Dermis blood vessel endothelial cell (primary cell): ENCODE measurements at places on chromosomes 16 and 17. TPM values are rescaled to one million over a fixed set of nuclear protein-coding genes. Genes with fewer than 3 reads are reported as not detected.

GRCh38 chr16:65044026-65044425 lies 77.8 kb downstream of the CDH11 start:
- DNase-seq: no peak

GRCh38 chr17:81831957-81832607 lies 1.0 kb downstream of the MCRIP1 start:
- peak; percentile 13 for DNase-seq

The POLR2C gene
- total RNA-seq: 106 and 118 TPM in 2 replicates

GRCh38 chr16:77183137-77183536 lies 7.9 kb upstream of the MON1B start:
- DNase-seq: no peak

- DNase-seq: no peak
Observed at GRCh38 chr16:53358884-53359283, 75.4 kb upstream of the RBL2 start.

GRCh38 chr17:29873476-29873875 lies 56.6 kb downstream of the SSH2 start:
- no peak for DNase-seq

- DNase-seq: no peak
Observed at GRCh38 chr16:3999479-4000325, 116.5 kb downstream of the ADCY9 start.

- no peak for DNase-seq
Observed at GRCh38 chr17:16948587-16949376, 23.1 kb downstream of the TNFRSF13B start.

- DNase-seq: peak; percentile 56
Observed at GRCh38 chr16:9039210-9039609, 52.2 kb upstream of the HAPSTR1 start.

The MAP2K6 gene
- 4.9 and 14.2 TPM in 2 replicates for total RNA-seq

DNA sequence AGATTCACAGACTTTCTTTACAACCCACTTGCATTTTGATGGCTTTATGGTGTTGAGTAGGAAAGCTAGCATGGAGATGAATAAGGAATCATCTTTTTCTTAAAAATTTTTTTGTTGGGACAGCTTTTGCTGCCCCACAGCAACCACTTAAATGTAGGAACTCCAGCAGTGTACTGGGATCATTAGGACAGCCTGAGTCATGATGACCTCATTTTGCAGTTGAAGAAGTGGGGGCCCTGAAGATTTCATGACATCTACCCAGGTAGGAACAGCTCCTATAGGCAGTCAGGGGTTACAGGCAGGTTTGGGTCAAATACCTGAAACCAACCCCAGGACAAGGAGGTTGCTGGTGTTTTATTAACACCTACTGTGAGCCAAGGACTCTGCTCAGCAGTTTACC lies 2.1 kb downstream of the METTL22 start:
- no peak for DNase-seq

DNA sequence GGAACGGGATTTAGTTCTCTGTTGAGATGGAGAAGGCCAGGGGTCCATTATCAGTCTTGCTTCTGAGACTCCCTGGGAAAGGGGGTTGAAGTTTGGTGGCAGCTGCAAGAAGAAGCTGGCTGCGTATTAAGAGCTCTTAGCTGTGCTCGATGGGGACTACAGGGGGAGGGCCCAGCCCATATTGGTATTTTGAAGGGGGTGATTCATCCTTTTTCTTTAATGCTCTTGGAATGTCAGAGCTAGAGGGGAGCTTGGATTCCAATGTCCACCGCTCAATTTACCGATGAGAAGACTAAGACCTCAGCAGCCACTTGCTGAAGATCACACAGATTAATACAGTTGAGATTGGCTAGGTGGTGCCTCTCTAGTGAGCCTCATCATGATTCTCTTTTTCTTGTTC lies 5.0 kb downstream of the NOG start:
- DNase-seq: no peak

The KRT12 gene
- total RNA-seq: not detected in 2 replicates

The WNT3 gene
- 0.65 and 0.85 TPM in 2 replicates for total RNA-seq

- DNase-seq: no peak
Observed at GRCh38 chr16:3698941-3699340, 18.4 kb downstream of the TRAP1 start.

The FMNL1 gene
- total RNA-seq: 1.0 and 4.0 TPM in 2 replicates

- no peak for DNase-seq
Observed at GRCh38 chr17:42233994-42234393, 39.7 kb upstream of the GHDC start.

DNA sequence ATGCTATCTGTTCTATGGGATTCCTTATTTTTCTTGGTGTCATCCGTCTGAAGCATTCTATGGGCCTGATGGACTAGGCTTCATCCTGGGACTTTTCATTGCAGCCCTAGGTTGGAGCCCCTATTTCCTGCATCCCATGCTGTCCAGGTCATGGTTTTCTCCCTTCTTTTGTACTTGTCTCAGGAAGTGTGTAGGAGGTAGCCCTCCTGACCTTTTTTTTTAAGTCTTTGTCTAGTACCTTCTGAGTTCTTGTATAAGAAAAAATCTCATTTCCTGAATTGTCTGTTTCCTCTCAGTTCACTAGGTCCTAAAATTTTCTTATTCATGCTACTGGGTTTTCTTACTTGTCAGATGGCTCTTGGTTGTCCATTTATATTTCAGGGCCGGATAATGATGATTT lies 6.0 kb downstream of the NDEL1 start:
- peak; percentile 43 for DNase-seq

DNA sequence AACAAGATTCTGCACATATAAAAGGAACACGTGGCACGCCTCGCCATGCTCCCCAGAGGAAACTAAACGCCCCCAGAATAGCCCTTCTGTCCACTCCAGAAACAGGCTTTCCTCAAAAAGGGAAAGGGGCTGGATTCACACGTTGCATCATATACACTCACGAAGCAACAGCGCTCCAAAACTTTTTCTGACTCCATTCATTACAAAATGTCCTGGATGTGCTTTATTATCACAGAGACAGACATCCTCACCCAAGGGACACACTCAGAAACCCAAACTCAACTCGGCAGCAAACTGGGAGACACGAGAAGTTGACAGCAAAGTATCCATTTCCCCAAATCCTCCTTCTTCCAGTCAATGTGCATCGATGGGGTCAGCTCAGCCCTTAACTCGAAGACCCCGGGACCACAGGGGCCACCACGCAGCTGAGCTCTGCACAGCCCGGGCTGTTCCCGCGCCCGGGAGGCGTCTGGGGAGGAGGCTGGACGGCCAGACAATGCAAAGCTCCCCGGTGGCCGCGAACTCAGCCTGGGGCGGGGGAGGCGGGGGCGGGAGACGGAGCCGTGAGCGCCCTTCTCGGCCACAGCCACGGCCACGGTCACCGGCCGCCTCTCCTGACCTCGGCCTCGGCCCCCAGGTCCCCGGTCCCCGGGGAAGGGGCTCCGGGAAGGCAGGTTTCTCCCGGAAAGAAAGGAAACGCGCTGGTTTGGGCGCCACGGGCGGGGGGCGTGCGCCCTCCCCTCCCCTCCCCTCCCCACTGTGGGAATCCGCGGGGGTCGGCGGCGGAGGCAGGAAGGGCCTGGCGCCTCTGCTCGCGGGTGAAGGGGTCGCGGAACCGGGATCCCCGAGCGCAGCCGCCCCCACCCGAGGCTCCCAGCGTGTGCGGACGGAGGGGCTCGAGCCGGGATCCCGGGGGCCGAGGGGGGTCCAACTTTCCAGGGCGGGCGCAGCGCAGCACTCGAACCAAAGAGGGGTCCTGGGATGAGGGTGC lies 1.2 kb downstream of the NXN start:
- peak; percentile 50 for DNase-seq

DNA sequence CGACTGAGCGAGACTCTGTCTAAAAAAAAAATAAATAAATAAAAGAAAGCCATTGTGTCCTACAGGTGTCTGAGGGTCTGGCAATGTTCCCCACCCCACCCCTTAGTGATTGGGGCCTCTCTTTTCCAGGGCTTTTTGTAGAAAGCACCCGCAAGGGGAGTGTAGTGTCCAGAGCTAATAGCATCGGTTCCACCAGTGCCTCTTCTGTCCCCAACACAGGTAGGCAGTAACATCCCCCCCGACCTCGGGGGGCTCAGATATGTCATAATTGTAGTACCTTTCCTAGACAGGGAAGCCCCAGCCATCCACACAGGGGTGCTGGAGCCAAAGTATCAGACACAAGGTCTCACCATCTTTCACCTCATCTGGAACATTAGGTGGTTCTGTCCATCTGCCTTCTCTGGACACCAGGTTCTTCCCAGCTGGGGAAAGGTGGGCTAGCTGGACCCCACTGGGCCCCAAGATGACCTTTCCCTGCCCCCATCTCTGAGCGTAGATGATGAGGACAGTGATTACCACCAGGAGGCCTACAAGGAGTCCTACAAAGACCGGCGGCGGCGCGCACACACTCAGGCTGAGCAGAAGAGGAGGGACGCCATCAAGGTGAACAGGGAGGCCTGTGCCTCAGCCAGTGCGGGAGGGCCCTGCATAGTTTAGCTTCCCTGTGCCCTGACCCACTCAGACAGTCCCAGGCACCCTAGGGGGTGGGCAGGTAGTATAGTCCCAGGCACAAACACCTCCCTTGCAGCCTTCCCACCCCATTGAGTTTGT lies 1.6 kb downstream of the MLX start:
- DNase-seq: no peak

The HS3ST6 gene
- not detected in 2 replicates for total RNA-seq

DNA sequence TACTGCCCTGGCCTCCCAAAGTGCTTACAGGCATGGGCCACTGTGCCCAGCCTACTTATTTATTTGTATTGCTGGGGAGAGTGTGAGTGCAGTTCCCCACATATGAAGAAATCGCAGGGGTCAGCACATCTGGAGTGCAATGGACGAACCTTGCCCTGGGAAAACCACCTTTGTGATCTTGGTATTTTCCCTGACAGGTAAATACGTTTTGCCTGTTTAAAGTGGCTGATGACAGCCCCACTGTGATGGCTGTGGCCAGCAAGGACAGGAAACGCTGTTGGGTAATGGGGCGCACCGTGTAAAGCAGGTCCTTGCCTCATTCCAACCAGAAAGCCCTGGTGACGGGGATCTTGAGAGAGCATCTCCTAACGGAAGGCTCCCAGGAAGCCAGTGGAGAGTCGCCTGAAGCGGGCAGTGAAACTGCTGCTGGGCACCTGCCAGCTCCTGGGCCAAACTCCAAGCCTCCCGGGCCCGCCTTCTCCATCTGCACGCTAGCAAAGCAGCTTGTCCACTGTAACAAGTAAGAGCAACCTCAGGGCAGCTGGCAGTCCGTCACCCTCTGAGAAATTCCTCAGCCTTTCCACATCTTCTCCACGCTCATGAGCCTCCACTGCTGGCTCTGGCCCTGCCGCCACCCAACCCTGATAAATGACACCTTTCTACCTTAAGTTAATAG lies 17.5 kb downstream of the EMC8 start:
- no peak for DNase-seq

The CRYBA1 gene
- total RNA-seq: not detected in 2 replicates

- peak; percentile 72 for DNase-seq
Observed at GRCh38 chr17:40062329-40063186, at the start of gene THRA. THRA (plus strand) TSS chr17:40062965; CDS start chr17:40074489, 11,524 bp downstream.

The FOXJ1 gene
- total RNA-seq: 0.05 TPM in 1 of 2 replicates, not detected in the other

GRCh38 chr16:25126820-25127232 lies 15.3 kb downstream of the LCMT1 start:
- peak; percentile 76 for DNase-seq

DNA sequence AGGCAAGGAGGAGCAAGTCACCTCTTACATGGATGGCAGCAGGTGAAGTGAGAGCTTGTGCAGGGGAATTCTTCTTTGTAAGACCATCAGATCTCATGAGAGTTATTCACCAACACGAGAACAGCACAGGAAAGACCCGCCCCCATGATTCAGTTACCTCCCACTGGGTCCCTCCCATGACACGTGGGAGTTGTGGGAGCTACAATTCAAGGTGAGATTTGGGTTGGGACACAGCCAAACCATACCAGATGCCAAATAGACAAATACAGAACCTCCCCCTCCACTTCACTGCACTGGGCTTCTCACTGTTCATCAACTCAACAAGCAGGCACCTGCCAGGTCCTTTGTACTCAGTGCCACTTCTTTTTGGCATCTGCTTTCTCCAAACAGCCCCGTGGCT lies 100.2 kb downstream of the WSCD1 start:
- no peak for DNase-seq

GRCh38 chr16:67537636-67538591 lies 9.3 kb downstream of the RIPOR1 start:
- DNase-seq: peak; percentile 82

DNA sequence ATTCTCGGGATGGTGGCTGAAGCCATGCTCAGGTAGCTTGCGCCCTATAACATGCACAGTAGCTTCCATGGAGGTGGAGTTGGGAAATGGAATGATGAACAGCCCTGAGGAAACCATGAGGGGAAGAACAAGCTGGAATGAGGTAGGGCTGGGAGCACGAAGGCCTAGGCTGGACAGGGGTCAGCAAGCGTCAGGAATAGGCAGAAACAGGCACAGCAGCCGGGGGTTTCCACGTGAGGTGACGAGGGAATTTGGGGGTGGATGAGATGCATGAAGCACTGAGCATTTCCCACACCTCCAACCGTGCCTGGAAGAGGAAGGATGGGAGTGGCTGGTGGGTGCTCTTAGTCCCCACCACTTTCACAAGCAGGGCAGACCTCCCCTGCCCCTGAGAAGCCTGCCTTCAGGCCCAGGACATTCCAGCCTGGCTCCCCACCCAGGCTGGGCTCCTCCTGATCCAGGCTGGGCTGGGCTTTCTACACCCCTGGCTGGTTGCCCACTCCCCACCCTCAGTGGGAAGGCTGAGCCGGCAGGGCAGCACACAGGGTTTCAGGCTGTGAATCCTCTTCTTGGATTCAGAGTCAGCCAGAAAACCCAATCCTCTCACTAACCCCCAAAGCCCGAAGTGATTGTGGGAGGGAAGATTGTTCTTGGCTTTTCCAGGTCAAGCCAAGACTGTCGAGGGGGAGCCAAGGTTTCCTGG lies 21.9 kb downstream of the PLEKHG4 start:
- DNase-seq: no peak

- no peak for DNase-seq
Observed at GRCh38 chr17:62899361-62899760, 66.7 kb upstream of the TANC2 start.

GRCh38 chr16:82344157-82344556 lies 174.1 kb upstream of the MPHOSPH6 start:
- DNase-seq: peak; percentile 50

GRCh38 chr17:5952518-5952917 lies 117.7 kb upstream of the WSCD1 start:
- DNase-seq: no peak
